ENCODE measurements at places on chromosomes 5 and 9.

DNA sequence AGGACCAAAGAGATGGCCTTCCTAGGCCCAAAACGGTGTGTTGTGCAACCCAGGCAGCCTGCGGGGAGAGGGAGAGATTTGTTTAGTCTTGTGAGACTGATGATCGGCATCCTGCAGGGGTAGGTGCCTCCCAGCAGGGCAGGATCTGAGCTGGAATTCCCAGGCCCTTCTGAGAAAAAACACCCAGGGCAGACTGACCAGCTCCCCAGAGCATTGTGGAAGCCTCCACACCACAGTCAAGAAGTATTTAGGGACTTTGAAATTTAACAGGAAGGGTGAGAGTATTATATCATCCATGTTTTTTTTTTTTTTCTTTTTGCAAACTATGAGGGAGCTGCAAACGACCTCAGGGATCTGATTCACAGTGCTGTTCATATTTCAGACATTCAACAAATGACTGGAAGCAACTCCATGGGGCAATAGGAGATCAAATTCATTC lies 104.5 kb upstream of the LHFPL2 start:
- DNase-seq, result no peak

DNA sequence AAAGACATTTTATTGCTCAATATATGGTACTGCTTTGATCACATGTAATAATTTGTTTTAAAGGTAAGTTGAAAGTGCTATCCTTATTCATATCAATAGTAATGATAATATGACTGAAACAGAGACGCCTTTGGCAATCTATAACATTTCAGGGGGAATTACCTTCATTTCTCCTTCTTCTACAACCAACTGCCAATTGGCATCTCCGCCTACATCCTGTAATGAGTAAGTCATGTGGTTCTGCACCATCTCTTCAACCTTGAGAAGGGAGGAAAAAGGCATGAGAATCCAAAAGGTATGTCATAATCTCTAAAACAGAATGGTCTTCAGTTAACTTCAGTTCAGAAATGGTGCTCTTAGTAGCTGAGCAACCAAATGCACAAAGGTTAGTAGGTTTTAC lies 52.4 kb downstream of the HMGCR start:
- DNase-seq, result no peak

DNA sequence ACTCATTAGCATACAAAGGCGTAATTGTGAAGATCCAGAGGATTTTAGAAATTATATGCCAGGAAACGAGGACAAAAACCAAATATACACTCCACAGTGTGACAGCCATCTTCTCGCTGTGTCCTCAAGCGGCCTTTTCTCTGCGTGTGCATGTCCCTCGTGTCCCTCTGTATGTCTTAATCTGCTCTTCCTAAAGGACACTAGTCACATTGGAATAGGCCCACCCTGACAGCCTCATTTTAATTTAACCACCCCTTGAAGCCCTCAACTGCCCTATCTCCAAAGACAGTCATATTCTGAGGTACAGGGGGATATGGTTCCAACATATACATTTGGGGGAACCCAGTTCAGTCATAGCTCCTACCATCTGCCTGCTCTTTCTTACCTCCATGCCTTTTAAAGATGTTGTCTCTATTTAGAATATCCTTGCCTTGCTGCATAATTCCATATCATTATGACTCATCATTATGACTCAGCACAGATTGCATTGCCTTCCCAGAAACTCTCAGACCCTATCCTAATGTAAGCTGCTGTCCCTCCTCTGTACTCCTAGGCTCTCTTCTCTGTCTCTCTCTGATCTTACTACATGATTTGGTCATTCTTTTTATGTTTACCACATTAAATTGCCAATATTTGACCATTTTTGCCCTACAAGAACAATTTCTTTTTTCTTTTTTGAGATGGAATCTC lies 210.9 kb downstream of the AOPEP start:
- DNase-seq, result no peak

- no peak for DNase-seq
Observed at GRCh38 chr9:87587356-87587745, 89.7 kb downstream of the DAPK1 start.

DNA sequence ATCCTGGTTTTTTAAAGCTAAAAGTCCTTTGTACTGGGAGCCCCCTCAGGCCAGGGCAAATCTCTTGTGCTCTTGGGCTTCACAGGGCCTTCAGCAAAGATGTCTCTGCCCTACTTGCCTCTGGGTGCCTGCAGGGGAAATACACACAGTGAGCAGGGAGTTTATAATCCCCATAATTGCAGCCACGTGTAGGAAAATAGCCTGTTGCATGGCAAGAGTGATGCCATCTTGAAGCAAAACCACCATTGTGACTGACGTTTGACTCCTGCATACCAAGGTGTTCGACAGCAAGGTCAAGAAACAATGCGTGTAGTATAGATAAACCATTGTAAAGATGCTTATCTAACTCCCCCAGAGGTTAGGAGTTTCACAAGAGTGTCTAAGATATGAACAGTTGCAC lies 11.4 kb upstream of the IL3 start:
- no peak for DNase-seq

- no peak for DNase-seq
Observed at GRCh38 chr9:15999422-16000339, 446.8 kb downstream of the CCDC171 start.

DNA sequence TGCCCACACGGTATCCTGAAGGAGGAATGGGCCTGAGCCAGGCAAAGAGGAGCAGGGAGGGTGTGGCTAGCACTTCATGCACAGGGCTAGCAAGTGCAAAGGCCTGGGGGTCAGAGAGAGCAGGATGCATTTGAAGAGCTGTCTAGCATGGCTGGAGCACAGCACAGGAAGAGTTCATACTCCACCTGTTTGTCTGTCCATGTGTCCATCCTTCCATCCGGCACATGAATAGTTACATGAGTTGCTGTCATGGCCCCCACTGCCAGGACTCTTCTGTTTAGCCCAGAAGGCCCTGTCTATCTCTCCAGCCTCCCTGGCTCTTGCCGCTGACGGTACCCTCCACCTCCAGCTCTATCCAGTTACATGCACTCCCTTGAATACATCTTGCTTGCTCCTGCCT lies 17.1 kb downstream of the RGS3 start:
- no peak for DNase-seq

GRCh38 chr5:163310997-163311396 lies 126.4 kb upstream of the CCNG1 start:
- no peak for DNase-seq

DNA sequence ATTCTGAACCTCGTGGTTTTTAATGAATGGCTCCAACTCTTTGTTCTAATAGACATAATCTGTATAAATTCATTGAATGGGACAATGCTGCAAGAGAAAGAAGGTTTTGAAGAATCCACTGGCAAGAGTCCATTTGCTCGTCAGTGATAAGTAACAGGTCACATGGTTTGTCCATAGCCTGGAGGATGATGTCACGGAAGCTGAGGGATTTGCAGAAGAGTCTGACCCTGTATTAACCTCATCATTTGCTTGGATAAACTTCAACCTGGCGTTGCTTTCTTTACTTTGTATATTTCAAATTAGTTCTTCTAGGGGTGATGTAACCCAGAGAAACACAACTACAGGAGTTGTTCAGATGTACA lies 197.4 kb downstream of the GAS1 start:
- DNase-seq, result no peak

GRCh38 chr9:124756011-124756410 lies 15.1 kb downstream of the NR6A1 start:
- no peak for DNase-seq

- no peak for DNase-seq
Observed at GRCh38 chr5:38666668-38667498, 110.4 kb upstream of the LIFR start.

- DNase-seq, result peak; percentile 12
Observed at GRCh38 chr9:134620751-134621557, 20.6 kb upstream of the COL5A1 start.
